Activated CD8-positive, alpha-beta memory T cell treated with anti-CD3 and anti-CD28 coated beads for 48 hours (primary cell): ENCODE measurements at places on chromosomes 5 and 9.

GRCh38 chr9:75087289-75087823 lies 599 bp downstream of the NMRK1 start:
- no peak for DNase-seq

- no peak for DNase-seq
Observed at GRCh38 chr5:102886586-102886985, 131.5 kb downstream of the PAM start.

DNA sequence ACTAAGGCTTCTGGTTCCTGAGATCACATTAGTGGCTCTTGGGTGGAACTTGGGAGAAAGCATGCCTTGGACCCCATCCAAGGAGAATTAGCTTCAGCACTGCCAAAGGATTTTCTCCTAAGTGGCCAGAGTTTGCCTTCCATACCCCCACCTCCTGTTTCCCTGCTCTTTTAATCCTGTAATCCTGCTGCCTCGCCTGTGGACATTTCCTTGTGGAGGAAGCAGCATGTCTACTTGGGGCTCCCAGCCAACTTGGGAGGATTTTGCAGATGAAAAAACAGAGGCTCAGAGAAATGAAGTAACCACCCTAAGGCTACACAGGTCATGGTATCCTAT lies 1.6 kb downstream of the ARSI start:
- no peak for DNase-seq

- no peak for DNase-seq
Observed at GRCh38 chr9:93860694-93861658, 94.2 kb downstream of the BARX1 start.

DNA sequence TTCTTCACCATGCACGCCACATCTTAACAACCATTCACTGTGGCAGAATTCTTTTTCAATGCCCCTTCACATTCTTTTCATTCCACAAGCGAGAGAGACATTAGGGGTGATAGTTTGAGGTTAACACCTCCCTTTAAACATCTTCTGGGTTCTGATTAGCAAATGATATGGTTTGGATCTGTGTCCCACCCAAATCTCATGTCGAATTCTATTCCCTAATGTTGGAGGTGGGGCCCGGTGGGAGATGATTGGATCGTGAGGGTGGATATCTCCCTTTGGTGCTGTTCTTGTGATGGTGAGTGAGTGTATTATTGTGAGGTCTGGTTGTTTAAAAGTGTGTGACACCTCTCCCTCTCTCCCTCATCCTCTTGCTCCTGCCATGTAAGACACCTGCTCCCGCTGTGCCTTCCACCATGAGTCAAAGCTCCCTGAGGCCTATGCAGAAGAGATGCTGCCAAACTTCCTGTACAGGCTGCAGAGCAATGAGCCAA lies 46.1 kb upstream of the RAI14 start:
- no peak for DNase-seq

DNA sequence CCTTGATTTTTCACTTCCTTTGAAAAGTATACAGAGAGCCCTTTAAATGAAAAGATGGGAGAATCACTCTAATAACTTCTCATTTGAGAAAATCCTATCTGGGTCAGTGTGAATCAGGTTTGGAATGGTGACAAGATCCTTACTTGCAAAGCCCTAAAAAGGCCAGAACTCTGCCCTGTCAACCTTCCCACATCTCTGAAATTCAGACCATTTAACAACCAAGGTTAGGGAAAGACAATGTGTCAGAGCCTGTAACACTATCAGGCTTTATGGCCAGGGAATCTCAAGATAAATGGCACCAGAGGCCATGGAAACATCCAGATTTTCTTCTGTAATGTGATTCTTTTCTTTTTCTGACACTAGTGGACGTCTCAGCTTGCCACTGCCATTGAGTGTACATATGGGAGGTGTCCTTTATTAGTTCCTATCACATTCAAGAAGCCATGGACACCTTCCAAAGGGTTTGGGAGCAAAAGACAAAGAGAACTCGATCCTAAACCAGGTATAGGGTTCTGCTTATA lies 165.7 kb upstream of the GPR151 start:
- no peak for DNase-seq

- DNase-seq = no peak
Observed at GRCh38 chr5:43332401-43332800, 19.2 kb upstream of the HMGCS1 start.

- DNase-seq = no peak
Observed at GRCh38 chr5:151034422-151035379, 14.3 kb downstream of the GPX3 start.

- no peak for DNase-seq
Observed at GRCh38 chr5:72457491-72457890, 49.7 kb downstream of the ZNF366 start.

DNA sequence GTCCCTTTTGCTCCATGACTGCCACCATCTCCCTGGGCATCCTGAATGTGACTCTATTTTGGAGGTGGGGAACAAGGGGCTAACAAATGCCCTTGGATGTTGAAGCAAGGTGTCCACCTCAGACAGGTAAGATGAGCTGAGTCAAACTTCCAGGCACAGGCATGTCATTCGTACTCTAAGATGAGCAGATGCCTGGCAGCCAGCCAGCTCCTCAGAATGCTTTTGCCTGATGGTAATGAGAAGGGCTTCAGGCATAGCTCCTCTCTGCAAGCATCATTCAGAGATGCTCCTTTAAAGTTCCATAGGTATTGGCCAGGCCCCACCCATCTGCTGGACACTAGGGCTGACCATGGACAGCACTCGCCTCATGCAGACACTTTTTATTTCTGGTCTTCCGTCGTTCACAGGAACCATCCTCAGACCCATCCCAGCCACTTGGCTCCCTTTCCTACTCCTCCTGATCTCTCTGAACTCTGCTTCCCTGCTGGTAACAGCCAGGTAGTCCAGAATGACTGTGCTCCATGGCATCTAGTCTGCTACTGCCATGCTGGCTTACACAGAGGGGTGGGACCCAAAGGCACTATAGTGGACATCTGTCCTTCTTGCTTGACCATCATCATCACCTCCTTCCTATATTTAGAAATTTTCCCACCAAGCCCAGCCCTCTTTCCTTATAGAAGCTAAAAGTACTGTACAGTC lies 118.8 kb downstream of the GLIS3 start:
- no peak for DNase-seq

GRCh38 chr9:32606811-32607210 lies 28.7 kb downstream of the TAF1L start:
- DNase-seq = no peak

- no peak for DNase-seq
Observed at GRCh38 chr5:54146390-54146789, 164.0 kb downstream of the ARL15 start.

GRCh38 chr5:10289353-10289752 lies 18.3 kb downstream of the CMBL start:
- no peak for DNase-seq

DNA sequence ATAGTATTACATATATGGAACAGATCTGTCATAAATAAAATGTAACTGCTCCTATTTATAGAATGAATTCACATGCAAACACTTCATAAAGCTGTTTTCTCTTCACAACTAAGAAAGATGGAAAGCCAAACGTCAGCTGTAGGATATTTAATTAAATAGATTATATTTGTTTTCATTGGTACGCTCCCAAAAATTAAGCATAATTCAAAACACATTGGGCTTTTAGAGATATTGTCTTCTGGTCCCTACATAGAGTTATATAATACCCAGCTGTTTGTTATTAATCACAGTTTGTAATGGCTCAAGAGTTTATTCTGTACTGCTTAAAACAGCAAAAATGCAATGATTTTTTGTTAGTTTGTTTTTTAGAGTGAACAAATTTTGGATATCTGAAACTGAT lies 61.2 kb downstream of the MRPS30 start:
- DNase-seq = no peak
